Stimulated activated CD4-positive, alpha-beta T cell treated with anti-CD3 and anti-CD28 coated beads, Interleukin-1b, Interleukin-23, amount 100 ng/mL, for 24 hours (primary cell): ENCODE measurements at places on chromosomes 12 and 14.

GRCh38 chr14:47539031-47539461, 136.4 kb downstream of the MDGA2 start:
- no peak for DNase-seq

DNA sequence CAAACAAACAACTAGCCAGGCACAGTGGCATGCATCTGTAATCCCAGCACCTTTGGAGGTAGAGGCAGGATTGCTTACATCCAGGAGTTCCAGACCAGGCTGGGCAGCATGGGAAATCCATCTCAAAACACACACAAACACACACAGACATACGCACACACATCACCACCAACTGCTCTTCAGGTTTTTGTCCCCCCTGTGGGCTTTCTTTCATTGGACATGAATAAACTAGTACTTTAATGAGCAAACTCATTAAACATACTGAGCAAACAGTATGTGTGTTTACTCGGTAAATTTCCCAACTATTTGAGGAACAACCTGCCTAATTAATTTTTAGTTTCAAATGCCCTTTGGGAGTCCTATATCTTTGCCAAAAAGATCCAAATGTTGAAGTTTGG, 10.1 kb upstream of the RASSF3 start:
- no peak for DNase-seq

DNA sequence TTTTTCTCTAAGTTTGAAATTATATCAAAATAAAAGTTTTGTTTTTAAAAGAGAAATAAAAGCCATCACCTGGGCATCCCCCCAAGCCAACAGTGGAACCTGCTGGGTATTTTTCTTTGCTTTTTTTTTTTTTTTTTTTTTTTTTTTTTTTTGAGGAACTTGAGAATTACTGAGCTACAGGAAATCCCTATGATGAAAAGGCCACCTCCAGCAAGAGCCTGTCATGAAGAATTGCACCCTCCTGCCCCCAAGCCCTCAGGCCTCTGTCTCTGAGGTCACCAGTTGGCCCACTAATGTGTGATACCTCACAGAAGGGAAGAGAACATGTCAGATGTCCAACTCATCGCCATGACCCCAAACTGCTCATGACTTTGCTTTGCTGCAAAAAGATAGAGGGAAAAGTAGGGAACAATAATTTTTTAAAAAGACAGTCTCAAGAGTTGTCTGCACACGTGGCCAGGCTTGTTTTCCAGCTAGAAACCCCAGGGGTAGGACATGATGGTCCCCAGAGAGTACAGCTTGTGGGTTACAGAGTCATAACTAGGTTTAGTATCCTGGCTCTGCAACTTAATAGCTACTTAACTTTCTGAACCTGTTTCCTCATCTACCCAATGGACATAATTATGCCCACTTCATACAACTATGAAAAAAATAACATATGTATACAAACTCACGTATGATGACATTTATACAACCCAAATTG, 124.3 kb upstream of the EGLN3 start:
- no peak for DNase-seq

DNA sequence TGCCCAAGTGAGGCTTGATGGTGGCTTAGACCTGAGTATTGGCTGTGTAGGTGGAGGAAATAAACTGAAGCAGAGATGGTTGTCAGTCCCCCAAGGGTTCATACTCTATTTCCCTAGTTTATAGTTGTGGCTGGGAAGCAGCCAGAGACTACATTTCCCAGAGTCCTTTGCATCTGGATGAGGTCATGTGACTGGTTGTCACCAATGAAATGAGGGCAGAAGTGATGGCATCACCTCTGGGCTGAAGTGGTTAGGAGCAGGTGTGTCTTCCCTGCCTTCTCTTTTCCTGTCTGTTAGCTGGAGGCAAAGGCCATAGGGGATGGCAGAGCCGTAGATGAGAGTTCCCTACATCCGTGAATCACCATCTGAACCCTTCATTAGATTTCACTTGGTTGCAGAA, 16.3 kb upstream of the NOS1 start:
- no peak for DNase-seq

DNA sequence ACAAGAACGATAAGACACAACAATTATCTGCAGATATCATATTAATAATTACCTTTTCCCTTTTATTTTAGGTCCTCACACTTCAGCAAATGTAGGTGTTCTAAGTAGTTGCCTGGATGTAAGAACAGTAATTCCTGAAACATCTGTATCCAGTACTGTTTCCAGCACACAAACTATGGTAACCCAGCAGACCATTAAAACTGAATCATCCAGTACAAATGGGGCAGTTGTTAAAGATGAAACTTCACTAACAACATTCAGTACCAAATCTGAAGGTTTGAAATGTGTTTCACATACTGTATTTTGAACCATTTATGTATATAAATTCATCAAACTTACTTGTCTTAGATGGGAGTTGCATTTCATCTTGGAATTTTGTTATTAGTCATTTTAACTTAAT, 31.0 kb downstream of the HCFC2 start:
- DNase-seq = no peak

DNA sequence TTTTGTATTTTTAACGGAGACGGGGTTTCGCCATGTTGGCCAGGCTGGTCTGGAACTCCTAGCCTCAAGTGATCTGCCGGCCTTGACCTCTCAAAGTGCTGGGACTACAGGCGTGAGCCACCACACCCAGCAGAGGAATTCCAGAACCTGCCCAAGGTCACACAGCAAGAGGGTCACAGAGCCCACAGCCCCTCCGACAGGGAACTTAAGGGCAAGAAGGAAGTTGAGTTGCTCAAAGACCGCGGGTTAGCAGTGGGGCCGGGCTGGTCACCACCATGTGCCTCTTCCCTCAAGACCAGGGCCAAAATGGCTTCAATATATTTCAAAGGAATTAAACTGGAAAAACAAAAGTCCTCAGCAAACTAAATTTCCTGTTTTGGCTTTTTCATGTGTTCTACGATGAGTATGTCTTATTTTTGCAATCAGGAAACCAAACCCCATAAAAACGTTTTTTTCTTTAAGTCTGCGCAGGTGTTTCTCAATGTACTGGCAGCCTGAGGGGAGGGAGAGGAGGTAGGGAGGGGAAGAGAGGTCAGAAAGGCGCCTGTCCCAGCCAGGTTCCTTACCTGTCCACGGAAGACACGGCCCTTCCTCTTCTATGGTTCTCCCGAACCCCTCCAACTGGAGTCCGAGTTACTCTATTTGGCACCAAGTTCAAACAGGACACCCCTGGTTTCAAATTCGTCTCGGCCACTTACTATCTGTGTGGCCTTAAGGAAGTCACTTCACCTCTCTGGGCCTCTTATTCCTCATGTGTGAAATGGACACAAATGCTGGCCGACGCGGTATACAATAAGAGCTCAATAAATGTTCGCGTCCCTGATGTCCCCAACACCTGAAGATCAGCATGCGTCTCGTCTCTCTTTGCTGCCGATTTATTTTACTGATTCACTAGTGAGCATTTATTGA, 778 bp downstream of the SLC8B1 start:
- DNase-seq = no peak
